ENCODE measurements at places on chromosomes 6 and 20.

DNA sequence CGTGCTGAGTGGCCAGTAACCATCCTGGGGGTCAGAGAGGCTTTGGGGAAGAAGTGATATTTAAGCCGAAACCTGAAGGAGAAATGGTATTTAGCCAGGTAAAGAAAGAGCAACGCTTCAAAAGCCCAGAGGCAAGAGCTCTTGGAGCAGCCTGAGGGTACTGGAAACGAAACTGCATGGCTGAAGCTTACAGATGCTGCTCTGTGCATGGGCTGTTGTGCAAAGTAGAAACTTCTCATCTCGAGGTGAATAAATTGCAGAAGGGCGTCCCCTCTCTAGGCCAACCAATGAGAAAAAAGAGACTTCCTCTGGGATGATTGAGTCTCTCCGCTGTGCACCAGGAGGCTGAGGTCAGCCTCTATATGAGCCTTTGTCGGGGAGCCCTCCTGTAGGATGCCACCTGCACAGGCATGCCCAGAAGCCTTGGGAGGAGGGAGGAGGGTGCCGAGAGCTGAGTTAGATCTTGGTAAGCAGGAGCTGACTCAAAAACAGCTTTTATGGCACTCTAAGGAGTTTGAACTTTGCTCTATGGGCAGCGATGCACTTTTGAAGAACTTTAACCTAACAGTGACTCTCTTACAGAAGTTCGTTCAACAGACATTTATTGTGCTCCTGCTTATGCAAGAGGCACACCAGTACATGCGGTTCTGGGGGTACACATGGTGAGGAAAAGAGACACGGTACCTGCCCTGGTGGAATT lies 61.6 kb upstream of the EDN1 start:
- DNase-seq: no peak

- DNase-seq: no peak
These were observed 27.8 kb downstream of the FGD2 start for GRCh38 chr6:37033255-37033654.

- DNase-seq: no peak
These were observed 58.7 kb downstream of the OTOR start for GRCh38 chr20:16806886-16807285.

DNA sequence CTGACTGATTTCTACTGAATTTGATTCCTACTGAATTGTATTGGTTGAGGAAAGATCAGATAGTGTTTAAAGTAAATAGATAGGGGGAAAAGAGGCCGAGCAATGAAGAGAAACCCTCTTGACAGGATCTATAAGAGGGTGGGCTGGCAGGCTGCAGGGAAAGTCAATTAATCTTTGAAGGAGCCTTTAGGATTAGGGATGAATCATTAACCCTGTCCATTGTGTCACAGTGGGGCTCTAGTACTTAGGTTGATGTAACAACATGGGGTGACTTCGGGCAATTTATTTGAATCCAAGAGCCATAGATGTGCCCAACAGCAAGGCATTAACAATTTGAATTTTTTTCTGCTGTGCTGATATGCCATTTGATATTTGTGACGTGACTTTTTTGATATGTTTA lies 7.5 kb downstream of the RFX6 start:
- DNase-seq: no peak

GRCh38 chr6:170185175-170185978 lies 105.5 kb downstream of the DLL1 start:
- DNase-seq: no peak

DNA sequence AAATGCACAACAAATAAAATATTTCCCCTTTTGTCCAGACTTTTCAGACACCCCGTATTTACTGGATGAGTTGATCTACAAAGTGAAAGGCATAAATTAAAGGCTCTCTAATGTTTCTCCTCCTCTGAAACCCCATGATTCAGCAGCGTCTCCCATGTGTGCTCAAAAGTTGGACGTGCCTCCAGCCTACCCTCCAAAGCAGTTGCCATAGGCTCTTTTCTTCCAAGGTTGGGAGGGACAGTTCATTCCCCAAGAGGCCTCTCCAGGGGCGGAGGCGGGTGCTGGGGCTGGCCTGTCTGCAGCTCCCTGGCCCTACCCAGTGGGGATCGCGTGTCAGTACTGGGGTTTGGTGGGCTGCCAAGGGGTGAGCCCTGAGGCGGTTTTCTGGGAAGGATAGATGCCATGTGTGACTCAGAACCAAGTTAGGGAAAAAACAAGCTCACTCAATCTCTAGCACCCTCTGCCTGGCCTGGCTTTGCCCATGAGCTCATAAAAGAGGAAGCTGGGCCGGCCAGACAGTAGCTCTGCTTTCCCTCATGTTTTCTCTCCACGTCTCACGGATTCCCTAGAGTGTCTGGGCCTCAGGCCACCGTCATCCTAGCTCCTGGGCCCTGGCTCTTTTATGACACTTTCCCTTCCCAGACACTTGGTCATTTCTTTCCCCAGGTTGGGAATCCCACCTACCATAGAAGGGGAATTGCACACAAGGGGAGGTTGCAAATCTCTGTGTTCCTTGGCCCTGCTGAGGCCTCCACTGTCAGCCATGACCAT lies 8.0 kb upstream of the IER3 start:
- no peak for DNase-seq
